Thymus (tissue), 14 donors: ENCODE measurements at places on chromosomes 5 and 9. TPM values are rescaled to one million over a fixed set of nuclear protein-coding genes. Genes with fewer than 3 reads are reported as not detected.

GRCh38 chr5:35004200-35004599, 43.5 kb downstream of the AGXT2 start:
- DNase-seq = no peak

GRCh38 chr5:117337064-117337749, 762.6 kb upstream of the SEMA6A start:
- DNase-seq = no peak

- no peak for DNase-seq
Observed at GRCh38 chr9:24912767-24913166, 367.1 kb upstream of the IZUMO3 start.

DNA sequence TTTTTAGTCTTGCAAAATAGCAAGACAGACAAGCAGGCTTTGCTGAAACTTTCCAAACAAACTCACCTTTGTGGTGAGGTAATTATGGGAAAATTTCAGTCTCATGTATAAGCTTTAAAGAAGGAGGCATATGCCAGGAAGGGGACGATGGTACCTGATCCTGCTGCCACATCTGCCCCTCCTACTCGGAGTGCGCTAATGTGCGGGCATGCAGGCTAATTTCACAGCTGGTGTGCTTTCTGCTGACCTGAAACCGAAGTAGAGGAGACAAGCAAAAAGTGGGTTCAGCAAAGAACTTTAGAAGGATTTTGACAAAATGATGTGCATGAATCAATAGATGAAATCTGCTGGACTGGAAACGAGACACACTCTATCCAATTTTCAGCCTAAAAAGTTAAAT, 117.1 kb upstream of the IRX4 start:
- DNase-seq = no peak

DNA sequence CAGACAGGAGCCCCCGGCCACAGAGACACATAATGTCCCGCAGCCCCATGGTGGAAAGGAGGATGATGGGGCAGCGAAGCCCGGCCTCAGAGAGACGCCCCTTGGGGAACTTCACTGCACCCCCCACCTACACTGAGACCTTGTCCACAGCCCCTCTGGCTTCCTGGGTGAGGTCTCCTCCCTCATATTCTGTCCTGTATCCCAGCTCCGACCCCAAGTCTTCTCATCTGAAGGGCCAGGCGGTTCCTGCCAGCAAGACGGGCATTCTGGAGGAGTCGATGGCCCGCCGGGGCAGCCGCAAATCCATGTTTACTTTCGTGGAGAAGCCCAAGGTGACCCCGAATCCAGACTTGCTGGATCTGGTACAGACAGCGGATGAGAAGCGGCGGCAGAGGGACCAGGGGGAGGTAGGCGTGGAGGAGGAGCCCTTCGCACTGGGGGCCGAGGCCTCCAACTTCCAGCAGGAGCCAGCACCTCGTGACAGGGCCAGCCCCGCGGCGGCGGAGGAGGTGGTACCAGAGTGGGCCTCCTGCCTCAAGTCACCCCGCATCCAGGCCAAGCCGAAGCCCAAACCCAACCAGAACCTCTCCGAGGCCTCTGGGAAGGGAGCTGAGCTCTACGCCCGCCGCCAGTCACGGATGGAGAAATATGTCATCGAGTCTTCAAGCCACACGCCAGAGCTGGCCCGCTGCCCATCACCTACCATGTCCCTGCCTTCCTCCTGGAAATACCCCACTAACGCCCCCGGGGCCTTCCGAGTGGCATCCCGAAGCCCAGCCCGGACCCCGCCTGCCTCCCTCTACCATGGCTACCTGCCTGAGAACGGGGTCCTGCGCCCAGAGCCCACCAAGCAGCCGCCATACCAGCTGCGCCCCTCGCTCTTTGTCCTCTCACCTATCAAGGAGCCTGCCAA, 8.9 kb downstream of the SYNPO start:
- no peak for DNase-seq

GRCh38 chr5:133219296-133219695, 167.5 kb downstream of the HSPA4 start:
- DNase-seq = no peak

DNA sequence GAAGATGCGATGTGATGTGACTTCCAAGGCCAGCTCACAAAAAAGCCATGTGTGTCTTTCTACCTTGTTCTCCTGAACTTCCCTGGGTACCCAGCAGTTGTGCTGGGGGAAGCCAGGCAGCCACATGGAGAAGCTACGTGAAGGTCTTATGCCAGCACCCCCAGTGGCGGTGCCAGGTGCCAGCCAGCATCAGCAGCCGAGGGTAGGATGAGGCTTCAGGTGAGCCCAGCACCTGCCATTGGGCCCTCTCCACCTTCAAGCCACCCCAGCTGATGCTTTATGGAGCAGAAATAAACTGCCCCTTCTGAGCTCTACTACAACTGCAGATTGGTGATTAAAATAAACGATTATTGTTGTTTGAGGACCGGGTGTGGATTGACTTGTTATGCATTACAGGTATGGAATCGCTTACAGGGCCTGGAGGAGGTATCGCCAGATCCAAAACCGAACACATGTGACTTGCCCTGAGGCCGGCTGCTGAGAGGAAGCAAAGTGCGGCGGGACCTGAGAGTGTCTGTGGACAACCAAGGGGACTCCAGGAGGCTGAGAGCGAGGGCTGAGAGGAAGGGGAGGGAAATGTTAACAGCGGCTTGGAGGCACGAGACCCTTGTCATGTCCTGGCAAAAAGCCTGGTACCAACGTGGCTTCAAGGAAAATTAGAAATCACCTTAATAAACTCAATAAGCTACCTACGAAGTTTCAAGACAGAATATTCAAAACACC, 36.0 kb upstream of the OLFM1 start:
- no peak for DNase-seq

- DNase-seq = no peak
Observed at GRCh38 chr5:40089269-40089668, 590.4 kb upstream of the PTGER4 start.

SLC6A19 gene
- polyA plus RNA-seq = 0.16 TPM
